NCI-H748 treated with DMSO at 0.1 percent for 48 hours (cell line): ENCODE measurements at places on chromosomes 16 and 17.

GRCh38 chr17:8345052-8345690, 5.5 kb downstream of the ODF4 start:
- no peak for DNase-seq

- peak; percentile 39 for DNase-seq
Measured at GRCh38 chr17:55348749-55349354, 72.8 kb downstream of the MMD start.

- no peak for DNase-seq
Measured at GRCh38 chr17:35498448-35499178, 38.9 kb downstream of the SLFN12L start.

GRCh38 chr17:13638855-13639458, 37.2 kb upstream of the HS3ST3A1 start:
- DNase-seq = no peak

- DNase-seq = no peak
Measured at GRCh38 chr16:64098451-64098850, 1023.4 kb downstream of the CDH11 start.
